Activated T-helper 17 cell treated with anti-CD3 and anti-CD28 coated beads, Interleukin-2, amount 50 U/mL, for 72 hours (primary cell): ENCODE measurements at places on chromosomes 16 and 17. TPM values are rescaled to one million over a fixed set of nuclear protein-coding genes. Genes with fewer than 3 reads are reported as not detected.
A peak's percentile ranks its signal among the peaks of the same experiment; 100 is the strongest.

Gene C17orf107
- total RNA-seq: 3.4 TPM

Gene KRT39
- not detected for total RNA-seq

DNA sequence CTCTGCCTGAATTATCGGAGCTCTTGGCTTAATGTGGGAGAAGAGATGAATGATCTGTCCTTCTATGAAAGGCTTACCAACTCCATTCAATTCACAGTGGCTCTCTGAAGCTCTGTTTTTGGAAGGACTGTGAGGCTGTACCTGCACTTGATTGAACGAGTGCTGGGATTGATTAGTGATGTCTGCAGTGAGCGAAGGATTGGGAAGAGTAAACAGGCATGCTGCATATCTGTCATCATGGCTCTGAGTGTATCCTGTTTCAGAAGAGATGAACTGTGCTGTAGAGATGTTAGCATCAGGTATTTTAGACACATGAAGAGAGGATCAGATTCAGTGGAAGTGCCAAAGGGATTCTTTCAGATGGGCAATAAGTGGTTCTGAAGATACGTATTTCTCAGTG is 564.0 kb downstream of the MAF start:
- ATAC-seq: no peak

Gene TMC7
- total RNA-seq: not detected

Gene LPCAT2
- total RNA-seq: 0.73 TPM

DNA sequence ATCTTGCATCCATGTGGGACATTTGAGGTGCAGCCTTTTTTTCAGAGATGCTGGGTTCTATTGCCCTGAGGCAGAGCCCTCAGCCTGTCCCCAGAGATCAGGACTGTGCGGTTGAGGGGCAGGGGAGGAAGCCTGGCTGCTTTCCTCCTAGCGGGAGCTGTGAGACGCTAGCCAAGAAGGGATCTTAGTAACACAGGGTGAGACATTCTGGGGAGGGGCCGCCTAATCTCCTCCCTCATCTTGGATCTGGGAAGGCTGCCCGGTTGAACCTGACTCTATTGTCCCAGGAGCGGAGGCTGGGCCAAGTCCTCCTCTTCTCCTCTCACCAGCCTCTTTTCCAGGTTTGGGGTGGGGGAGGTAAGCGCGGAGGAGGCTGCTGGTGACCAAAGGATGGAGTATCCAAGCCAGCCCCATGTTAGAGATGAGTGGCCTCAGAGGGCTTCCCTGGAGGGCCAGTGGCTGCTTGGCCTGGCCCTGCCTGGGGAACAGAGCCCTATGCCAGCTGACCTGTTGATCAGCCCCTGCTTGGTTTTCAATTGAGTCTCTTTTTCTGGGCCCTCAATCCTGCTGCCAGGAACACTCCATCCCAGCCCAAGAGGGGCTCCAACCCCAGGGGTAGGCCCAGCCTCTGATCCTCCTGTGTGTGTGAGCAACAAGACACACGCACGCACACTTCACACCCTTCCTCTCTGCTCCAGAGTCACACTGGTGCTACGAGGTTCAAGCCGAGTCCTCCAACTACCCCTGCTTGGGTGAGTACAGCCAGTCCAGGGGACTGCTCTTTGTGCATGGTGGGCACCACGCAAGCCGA is 5.0 kb downstream of the CA4 start:
- no peak for ATAC-seq

DNA sequence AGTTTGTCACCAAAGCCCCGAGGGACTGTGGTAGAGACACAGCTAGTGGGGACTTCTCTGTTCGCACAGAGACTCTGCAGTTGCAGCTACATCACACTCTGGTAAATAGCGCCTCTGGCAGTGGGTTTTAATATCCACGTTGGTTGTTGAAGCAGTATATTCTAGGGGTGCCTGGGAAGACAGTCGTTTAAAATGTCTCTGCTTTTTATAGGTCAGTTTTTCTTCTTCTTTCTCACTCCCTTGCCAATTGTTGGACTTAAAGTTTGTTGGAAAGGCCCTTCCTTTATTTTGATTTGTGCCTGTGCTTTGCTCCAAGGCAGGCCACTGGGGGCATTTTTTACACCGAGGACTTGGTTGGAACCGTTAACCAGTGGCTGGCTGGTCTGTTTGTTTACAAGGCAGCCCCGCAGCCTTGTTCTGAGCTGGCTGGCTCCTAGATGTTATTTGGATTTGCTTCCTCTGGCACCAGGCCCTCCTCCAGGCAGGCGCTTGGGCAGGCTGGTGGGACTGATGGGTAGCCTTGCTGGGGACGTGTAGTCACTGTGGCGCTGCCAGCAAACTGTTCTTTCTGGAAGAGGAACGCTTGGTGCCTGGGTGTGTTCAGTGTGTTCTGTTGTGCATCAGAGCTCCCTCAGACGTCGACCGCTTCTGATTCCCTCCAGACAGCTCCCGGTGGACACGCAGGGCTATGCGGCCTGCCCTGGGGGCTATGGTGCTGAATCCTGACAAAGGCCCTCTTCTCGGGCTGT is 218.2 kb upstream of the CHMP6 start:
- ATAC-seq: no peak

DNA sequence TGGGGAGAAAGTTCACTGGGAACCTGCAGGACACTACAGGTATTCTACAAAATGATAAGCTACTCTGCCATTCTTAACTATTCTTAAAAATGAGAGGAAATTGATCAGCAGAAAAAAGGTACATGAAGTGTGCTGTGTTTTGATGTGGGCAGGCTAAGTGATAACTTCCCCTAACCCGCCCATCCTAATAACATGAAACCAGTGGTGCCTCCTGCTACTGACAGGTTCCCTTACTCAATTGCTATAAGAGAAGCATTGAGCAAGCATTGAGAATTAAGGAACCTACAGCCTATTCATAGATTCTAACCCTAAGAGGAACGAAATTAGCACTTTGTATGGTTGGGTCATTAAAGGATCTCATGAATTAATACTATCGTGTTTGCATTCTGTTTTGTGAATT is 18.9 kb downstream of the XYLT1 start:
- peak; percentile 62 for ATAC-seq

Gene PMFBP1
- total RNA-seq: 3.9 TPM

DNA sequence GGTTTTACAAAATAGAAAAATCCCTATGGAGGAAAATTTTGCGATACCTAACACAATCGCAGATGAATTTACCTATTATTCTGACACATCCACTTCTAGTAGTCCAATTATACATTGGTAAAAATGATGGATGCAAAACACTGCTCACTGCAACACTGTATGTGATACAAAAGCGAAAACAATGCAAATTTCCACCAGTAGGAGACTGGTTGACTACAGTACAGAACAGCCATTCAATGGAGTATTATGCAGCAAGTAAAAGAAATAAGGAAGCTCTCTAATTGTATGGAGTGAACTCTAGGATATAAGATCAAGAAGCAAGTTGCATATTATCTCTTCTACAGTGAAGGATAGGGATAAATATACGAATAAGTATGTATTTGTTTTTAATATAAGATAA is 48.5 kb downstream of the SETD6 start:
- ATAC-seq: no peak

DNA sequence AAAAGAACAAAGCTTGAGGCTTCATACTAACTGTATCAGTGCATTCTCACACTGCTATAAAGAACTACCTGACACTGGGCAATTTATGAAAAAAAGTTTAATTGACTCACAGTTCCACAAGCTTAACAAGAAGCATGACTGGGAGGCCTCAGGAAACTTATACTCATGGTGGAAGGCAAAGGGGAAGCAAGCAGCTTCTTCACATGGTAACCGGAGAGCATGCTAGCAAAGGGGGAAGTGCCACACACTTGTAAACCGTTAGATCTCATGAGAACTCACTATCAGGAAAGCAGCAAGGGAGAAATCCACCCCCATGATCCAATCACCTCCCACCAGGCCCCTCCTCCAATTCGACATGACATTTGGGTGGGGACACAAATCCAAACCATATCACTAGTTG is 25.3 kb downstream of the CTRB2 start:
- no peak for ATAC-seq

- ATAC-seq: no peak
Observed at GRCh38 chr17:73271072-73271471, 9.4 kb upstream of the CPSF4L start.

GRCh38 chr17:41599680-41600079 is 12.9 kb downstream of the KRT16 start:
- no peak for ATAC-seq

- ATAC-seq: no peak
Observed at GRCh38 chr16:8953064-8953463, 10.6 kb downstream of the USP7 start.

DNA sequence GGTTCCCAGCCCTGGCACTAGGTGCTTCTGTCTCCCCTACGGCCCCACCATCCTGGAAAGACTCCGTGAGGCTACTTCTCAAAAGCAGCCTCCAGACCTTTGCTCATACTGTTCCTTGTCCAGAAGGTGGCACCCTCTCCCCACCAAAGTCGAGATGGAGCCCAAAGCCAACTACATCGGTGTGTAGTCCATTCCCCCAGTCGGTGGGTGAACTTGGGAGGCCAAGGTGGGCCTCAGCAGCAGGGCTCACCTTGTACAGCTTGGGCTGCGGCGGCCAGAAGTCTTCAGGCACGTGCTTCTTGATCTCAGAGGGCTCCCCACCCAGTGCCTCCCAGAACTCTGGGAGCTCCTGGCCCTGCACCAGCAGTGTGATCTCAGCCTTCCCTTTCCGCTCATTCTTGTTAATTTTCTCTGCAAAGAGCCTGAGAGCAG is 10.2 kb downstream of the FLII start:
- peak; percentile 77 for ATAC-seq

Gene ITGB3
- total RNA-seq: not detected

DNA sequence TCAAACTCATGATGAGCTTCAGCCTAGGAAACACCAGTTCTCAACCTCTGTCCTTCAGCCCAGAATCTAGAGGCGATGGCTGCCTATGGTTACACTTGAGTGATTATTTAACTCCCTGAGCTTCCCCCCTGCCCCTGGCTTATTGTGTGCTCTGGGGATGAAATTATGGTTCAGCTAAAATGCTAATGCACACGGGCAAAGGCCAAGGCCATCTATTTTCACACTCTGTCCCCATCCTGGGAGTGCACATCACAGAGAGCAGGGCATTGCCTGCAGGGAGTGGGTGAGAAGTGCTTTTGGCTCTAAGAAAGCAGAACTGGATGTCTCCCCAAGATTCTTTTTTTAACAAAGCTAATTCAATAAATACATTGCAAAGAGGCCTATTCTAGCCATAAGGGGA is 21.6 kb upstream of the CACNG5 start:
- ATAC-seq: no peak

Gene AHSP
- not detected for total RNA-seq

- no peak for ATAC-seq
Observed at GRCh38 chr16:51114382-51114781, 36.7 kb downstream of the SALL1 start.

DNA sequence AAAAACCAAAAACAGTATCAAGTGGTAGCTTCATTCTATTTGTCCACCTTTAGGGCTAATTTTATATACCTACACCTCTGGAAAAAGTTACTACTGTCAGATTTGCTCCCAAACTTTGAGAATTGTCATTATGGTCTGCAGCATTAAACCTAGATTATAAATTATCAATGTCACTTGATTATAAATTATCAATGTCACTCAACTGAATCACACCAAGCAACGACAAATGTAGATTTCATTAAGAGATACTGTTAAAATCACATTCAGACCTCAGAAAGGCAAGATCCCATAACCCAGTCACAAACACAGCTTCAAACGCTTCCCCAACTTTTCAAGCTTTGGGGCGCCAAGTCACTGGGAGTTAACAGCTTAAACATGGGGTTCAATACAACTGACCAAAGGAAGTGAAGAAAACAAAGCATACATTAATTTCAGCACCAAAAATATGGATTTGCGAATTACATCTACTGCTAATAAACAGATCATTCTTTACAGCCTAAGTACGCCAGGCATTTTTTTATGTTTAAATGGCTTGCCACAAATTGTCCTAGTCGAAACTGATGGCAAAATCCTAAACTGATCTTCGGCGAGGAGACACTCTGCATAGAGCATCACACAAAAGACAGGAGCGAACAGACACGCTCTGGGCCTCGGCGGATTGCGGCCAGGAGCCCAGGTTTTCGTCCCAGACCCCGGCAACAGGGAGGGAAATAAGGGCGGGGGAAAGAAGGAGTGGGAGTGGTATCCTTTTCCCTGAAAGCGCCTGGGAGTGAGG is 981 bp downstream of the GLG1 start:
- no peak for ATAC-seq

DNA sequence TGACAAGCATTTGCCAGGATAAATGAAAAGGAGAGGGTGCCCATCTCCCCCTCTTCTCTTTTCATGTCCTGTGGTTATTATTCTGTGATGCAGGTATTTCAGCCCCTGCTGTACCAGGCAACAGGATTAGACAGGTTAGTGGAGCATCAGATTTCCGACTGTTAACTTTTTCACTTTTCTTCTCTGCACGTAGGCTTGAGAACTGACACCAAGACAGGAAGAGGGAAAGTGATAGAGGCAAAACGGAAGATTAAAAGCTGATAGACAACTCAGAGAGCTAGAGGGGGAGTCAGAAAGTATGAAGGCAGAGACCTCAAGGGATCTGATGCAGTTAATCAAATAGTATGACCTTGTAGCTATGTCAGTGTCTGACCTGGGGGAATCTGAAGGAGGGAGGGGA is 132.8 kb downstream of the SOX9 start:
- no peak for ATAC-seq

GRCh38 chr17:69773081-69773480 is 301.9 kb upstream of the KCNJ16 start:
- ATAC-seq: no peak

- ATAC-seq: no peak
Observed at GRCh38 chr17:72191921-72192799, 71.3 kb downstream of the SOX9 start.

Gene PPM1E
- total RNA-seq: 0.17 TPM

- ATAC-seq: peak; percentile 78
Observed at GRCh38 chr16:4414187-4414917, 2.0 kb downstream of the CORO7 start.

GRCh38 chr16:73122604-73123391 is 74.9 kb upstream of the ZFHX3 start:
- ATAC-seq: peak; percentile 23

Gene DUSP14
- 20.1 TPM for total RNA-seq

GRCh38 chr17:1627182-1627981 is 1.3 kb downstream of the SLC43A2 start:
- ATAC-seq: no peak

GRCh38 chr17:80387071-80387470 is 27.9 kb upstream of the ENDOV start:
- ATAC-seq: no peak

- ATAC-seq: peak; percentile 88
Observed at GRCh38 chr16:77807-78443, at the start of gene MPG. TSS of gene MPG (plus strand) at chr16:78225. CDS start at chr16:78310, 85 bp downstream.

GRCh38 chr16:58020628-58021521 is 4.7 kb upstream of the MMP15 start:
- ATAC-seq: peak; percentile 49

DNA sequence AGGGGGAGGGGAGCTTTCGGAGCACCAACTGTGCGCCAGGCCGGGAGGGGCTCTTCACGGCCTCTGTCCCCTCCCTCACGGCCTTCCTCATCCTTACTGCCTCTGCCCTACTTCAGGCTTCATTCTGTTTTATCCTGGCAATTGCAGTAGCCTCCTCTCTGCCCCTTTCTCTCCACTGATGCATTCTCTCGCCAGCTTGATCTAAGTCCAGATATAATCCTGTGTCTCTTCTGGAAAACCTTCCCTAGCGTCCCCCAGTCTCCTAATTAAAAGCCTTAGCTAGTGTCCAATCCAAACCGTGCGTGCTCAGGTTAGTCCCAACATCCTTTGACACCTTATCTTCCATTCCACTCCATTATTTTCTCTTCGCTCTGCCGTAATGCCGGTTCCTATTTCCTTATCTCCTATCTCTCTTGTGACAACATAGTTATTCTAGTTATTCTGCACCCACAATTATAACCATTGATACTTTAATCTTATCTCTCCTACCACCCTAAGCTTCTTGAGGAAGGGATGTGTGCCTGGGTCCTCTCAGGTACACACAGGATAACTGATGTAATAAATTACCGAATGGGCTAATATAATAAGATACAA is 869 bp downstream of the ZNF48 start:
- peak; percentile 31 for ATAC-seq
